Muscle of leg (tissue), 16 donors: ENCODE measurements at places on chromosomes 6 and 20. TPM values are rescaled to one million over a fixed set of nuclear protein-coding genes. Genes with fewer than 3 reads are reported as not detected.

NRSN1 gene
- total RNA-seq, result not detected

DNA sequence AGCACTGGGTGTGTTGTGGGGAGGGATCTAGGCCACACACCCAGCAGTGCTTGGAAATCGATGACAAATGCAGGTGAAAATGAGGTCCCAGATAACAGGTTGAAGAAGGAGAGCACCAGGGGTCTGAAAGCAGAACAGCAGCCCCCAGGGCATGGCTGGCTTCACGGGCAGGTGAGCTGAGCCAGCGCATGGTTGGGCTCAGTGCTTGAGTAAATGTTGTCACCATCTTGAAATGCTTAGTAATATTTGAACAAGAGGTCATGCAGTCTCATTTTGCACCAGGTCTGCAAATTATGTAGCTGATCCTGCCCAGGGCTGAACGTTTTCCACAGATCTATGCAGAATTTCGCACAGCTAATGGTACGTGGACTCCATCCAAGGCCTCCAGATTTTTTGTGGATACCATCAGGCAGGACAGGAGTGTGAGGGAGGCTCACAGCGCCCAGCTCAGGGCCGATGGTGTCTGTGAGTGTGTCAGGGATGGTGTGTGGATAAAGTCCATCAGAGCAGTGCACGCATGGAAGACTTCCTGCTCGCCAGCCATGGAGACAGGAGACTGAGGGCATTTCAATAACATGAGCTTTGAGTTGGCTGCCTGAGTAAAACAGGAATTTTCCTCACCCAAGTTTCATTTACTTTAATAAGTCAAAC, 53.1 kb upstream of the SNX9 start:
- DNase-seq, result peak; percentile 56

DNA sequence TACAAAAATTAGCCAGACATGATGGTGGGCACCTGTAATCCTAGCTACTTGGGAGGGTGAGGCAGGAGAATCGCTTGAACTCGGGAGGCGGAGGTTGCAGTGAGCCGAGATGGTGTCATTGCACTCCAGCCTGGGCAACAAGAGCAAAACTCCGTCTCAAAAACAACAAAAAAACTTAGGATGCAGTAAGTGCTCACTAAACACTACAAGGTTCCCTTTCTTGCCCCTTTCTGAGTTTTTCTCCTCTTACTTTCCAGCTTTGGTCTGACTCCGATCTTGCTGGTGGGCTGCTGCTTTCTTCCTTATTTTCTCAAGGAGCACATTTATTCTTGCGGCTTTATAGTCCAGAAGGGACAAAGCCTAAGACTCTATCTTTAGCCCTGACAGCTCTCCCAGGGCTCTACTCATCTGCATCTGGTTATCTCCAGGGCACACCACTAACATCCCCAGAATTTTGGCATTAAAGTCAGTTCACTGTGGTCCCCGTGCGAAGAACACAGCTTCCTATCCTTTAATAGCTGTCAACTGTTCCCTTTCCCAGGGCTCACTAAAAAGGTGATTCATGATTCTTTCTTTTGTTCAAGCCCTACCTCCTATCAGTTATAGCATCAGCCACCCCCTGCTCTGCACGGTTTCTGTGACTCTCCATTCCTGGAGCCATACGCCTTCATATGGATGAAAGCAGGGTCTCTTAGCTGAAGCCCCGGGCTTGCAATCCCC, 17.1 kb upstream of the RPN2 start:
- no peak for DNase-seq

DNA sequence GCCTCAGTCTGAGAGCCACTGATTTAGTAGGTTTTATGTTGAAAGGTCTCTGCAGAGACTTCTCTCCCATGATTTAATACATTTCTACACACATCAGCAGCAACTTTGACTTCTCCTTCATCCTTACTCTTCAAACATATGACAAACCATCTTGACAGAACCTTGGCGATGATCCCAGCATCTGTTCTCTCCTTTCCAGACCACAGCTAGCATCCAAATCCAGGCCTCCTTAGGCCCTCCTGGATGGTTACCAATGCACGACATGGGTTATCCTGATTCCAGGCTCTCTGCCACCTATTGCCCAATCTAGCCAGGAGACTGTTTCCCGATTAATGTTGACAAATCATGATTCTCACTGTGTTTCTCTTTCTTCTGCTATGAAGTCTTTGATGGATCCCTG, 16.8 kb downstream of the LAMA4 start:
- peak; percentile 61 for DNase-seq

LRRC73 gene
- total RNA-seq, result 0.22 TPM

DNA sequence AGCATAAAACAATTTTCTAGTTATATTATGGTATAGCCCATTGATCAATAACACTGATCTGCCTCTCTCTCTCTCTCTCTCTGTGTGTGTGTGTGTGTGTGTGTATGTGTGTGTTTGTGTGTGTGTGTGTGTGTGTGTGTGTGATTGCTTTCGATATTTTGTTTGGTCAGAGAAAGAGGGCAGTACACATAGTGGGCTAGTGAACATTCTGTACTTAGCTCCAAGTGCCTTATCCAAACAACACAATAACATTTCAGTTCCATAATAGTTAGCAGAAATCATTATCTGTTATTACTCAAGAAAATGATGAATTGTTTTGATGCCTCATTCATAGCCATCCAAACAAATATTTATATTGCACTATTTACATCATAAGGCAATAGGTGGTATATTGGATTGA, 979.1 kb upstream of the CITED2 start:
- DNase-seq, result no peak

LY6G6D gene
- total RNA-seq, result 0.58 TPM

DNA sequence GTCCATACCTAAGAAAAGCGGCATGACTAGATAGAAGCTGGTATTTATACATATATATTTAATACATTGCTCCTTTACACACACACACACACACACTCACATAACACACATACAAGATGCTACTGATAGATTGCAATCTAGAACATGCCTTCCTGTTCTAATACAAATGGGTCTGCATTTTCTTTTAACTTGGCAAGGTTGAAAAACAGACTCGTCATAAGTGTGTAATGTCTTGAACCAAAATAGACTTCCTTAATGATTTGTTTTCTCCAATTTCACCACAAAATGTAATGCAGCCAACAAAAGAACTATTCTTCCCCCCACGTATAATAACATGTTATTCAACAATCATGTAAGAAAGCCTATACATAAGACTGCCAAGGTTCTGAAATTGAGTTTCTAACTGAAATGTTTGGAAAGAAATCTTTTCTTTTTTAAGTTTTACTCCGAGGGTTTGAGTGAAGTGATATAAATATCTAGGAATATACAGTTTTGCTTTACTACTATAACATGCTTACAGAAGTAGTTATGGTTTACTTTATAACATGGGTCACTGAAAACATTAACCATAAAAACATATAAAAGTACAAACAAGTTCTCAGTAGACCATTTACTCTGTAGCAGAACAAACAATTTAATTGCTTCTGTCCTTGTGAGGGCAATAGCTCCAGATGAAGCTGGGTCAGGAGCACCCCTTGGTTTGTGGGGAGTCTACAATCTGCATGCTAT, 207.5 kb downstream of the FOXC1 start:
- peak; percentile 64 for DNase-seq

GRCh38 chr20:14845199-14846160, 508.1 kb upstream of the FLRT3 start:
- DNase-seq, result no peak

DNA sequence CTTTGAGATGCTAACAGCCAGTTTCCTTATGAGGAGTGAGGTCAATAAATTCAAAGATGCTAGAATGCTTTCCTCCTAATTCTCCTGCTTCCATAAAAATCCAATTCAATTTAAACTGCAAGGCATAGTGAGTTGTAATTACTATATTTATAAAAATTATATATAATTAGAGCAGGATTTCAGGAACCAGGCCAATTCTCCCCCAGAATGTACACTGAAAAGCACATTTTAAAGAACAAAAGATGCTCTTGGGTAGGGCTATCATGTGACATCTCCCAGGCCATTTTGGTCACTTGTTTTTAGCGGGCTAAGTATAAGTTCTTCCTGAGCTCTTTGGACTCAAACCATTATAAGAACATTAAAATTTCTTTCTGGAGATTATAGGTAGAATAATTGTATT, 195.7 kb upstream of the KCNG1 start:
- no peak for DNase-seq

KCNK16 gene
- not detected for total RNA-seq

IL17A gene
- total RNA-seq, result not detected

DNA sequence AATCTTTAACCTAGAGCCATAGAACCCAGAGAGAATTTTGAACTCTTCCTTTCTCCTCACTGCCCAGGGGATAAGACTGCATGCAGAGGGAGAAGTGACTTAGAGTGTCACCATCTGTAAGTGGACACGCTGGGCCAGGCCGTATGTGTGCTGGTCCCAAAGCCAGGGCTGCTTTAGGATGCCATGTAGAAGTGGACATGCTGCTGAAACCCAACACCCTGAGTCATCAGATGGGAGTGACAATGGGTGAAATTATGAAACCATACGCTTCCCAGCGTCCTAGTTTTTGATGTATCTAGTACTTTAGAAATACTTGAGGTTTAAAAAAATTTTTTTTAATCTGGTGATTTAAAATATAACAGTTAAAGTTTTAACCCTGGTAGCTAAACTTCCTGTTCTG, 191.1 kb downstream of the FNDC1 start:
- peak; percentile 73 for DNase-seq

LAMA4 gene
- 219 TPM for total RNA-seq

SOX18 gene
- 2.2 TPM for total RNA-seq

DNA sequence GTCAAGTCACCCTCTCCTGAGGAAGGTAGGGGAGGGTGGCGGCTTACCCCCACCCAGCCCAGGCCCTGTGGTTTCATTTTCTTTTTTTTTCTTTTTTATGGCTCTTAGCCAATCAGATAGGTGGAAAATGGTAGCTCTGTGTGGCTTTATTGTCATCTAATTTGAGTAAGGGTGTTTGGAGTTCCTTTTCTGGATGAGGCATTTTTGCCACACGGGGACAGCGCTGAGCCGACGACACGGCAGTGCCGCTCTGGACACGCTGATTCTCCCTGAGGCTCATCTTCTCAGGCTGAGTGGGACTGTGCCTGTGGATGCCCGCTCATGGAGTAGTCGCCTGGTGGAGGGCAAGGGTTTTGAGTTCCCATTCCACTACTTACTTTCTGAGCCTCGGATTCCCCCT, 37.6 kb upstream of the ANGPT4 start:
- no peak for DNase-seq

VNN1 gene
- total RNA-seq, result 0.13 TPM

GRCh38 chr20:40848526-40848925, 159.5 kb upstream of the MAFB start:
- peak; percentile 33 for DNase-seq

TRIM15 gene
- not detected for total RNA-seq

ASIP gene
- 0.27 TPM for total RNA-seq

- no peak for DNase-seq
These were observed 70.3 kb downstream of the ATG5 start for GRCh38 chr6:106255306-106255705.

OR2J3 gene
- total RNA-seq, result not detected

- no peak for DNase-seq
These were observed 95.4 kb upstream of the CNKSR3 start for GRCh38 chr6:154605882-154606370.

- no peak for DNase-seq
These were observed 128.7 kb downstream of the TBC1D32 start for GRCh38 chr6:121205569-121205968.

GRCh38 chr6:33790379-33790778, 1.4 kb upstream of the LEMD2 start:
- DNase-seq, result no peak

HFE gene
- total RNA-seq, result 3.1 TPM

FAM110A gene
- total RNA-seq, result 7.2 TPM

DNA sequence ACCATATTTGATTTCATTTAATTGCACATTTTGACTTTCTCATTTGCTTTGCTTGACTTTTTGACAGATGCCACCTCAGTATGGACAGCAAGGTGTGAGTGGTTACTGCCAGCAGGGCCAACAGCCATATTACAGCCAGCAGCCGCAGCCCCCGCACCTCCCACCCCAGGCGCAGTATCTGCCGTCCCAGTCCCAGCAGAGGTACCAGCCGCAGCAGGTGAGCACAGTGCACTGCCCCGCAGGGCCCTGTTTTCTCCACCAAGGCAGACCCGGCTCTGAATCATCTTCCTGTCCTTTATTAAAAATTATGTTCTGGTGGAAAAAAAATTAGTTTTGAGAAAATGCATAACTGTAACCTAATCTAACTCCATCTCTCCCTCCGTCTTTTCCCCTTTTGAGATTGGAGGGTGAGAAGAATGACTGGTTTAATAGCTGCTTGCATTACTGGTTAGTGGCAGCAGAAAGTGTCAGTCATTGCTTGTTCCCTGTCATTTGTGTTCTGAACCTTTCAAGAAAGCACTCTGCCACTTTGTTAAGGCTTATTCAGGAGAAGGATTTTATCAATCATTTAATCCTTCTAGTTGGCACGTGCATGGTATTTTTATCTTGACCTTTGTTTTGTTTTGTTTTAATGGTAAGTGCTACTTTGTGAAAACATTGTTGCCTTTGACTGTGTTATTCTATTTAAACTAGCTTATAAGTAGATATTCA, 124.3 kb downstream of the ARID1B start:
- DNase-seq, result no peak

ID1 gene
- total RNA-seq, result 79.2 TPM
